ENCODE measurements at places on chromosomes 6 and 20. TPM values are rescaled to one million over a fixed set of nuclear protein-coding genes. Genes with fewer than 3 reads are reported as not detected.

The HCRTR2 gene
- total RNA-seq, result not detected

The NUP153 gene
- total RNA-seq, result 75.8 TPM

The TBXT gene
- not detected for total RNA-seq

GRCh38 chr20:57941604-57942381, 232.0 kb upstream of the PMEPA1 start:
- no peaks in the 10 kb centered on the region for H3K4me1 ChIP-seq
- DNase-seq, result no peak

DNA sequence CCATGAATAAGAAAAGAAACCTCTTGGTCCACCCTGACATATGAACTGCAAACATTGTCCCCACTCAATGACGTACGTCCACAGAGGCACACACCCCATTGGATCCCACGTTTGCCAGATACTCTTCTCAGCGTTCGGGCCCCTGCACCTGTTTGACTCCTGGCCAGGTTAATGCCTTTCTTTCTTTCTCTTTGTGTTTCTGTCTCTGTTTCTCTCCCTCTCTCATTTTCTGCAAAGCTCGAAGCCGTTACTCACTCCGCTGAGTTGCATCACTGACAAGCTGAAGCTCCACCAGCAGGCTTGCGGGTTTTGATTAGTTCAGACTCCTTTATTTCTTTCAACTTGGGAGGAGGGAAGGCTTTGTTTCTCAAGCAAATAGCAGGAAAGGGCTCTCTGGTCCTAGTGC, 135.5 kb upstream of the SUPT3H start:
- no peaks in the 10 kb centered on the region for H3K27me3 ChIP-seq
- DNase-seq, result no peak
- no peak overlapping the region for H3K4me3 ChIP-seq

DNA sequence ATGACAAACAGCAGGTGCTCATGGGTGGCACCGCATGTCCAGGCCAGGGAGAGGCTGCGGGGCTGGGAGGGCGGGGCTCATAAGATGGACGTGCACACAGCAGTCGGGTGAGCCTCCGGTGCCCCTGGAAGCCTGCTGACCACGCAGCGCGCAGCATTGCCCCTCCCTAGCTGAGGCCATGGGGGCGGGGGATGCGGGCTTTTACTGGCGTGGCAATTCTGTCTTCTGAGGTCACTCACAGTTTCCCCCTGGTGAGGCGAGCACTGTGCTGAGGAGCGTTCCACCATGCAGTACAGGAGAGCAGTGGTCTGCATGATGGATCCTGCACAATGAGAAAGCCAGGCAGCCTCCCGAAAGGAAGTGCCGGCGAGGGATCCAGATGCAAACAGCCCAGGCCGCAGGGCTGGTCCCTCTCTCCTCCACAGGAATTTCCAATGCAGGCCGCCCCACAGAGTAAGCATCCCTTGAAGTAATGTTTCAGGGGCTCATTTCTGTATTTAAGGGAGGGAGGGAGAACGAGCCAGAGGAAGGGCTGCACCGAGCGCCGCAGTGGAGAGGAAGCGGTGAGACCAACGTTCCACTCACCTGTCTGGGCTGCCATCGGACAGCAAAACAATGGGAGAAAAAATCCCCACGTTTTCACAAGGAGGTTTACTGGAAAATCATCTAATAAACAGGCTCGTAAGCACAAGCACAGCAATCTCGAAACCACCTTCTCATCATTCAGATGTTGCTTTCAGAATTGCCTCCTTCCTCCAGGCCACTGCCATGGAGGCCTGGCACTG, 56.0 kb downstream of the IRF4 start:
- H3K4me1 ChIP-seq, result peaks cover 55% of the 10 kb centered on the region
- H3K36me3 ChIP-seq, result peaks cover 6% of the 10 kb centered on the region
- H3K27me3 ChIP-seq, result peaks cover 6% of the 10 kb centered on the region
- peak overlapping the region; percentile 64 for H3K4me3 ChIP-seq
- peak overlapping the region; percentile 87 for H3K27ac ChIP-seq

DNA sequence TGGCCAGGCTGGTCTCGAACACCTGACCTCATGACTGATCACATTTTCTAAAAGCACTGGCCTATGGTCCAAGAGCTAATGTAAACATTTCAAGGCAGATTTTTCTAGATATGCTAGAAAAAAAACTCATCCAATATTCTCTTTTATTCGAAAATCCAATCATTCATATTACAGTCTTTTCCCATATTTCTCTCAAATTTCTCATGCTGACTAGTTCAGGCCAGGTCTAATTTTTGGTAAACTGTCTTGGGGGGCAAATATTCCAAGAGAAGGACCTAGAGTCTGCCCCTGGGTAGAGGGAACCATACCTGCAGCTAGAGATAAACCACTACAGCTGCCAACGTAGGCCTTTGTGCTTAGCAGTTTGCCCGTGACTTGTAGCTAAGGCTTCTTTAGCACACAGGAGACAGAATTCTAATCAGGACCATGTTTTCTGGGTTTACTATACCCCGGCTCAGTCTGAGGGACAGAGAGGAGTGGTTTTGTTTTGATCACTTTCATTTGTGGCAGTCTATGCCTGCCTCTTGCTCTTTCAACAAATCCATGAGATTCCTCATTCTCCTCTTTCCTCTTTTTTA, 71.8 kb upstream of the CITED2 start:
- H3K4me3 ChIP-seq, result no peak overlapping the region
- peaks cover 39% of the 10 kb centered on the region for H3K4me1 ChIP-seq
- H3K27me3 ChIP-seq, result no peaks in the 10 kb centered on the region
- DNase-seq, result no peak

DNA sequence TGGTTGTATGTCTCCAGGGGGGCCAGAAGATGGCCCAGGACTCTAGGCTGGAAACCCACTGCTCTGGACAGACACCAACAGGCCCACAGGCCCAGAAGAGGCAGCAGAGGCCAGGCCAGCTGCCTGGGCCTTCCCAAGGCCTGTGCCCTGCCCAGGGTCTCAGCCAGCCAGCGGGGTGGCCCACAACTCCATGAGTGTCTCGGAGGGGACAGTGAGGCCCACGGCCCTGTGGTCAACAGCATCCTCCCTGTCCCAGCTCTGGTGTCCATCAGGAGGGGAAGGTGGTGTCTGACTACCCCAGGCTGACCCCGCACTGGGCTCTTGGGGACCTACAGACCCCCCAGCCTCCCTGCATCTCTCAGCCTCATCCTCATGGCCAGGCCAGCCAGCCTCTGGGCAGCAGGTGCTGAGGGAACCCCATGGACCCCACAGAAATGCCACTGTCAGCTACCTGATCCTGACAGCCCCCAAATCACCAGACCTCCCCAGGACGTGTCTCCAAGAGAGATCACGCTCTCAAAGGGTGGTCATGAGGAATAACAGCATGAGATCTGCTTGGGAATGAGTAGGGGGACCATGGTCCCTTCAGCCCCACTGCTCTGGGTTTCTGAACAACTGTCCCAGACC, 112.4 kb downstream of the NOL4L start:
- H3K36me3 ChIP-seq, result no peaks in the 10 kb centered on the region
- no peak overlapping the region for H3K4me3 ChIP-seq
- DNase-seq, result no peak
- no peaks in the 10 kb centered on the region for H3K27me3 ChIP-seq
- peaks cover 3% of the 10 kb centered on the region for H3K4me1 ChIP-seq

DNA sequence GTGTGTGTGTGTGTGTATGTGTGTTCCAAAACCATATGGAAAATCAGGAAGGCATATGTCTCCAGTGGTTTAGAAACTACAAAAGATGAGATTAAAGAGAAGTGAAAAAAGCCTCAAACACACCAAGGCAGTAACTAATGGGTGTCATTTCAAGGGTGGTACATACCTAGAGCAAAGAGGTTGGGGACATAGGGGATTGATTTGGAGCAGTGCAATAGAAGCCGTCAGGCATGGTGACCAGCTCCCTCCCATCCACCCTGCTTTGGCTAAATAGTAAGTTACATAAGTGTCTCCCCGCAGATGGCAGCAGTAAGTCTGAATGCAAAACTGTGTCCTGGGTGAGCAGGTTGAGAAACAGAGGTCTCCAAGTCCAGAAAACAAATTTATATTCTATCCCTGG, 10.4 kb upstream of the ELMO2 start:
- H3K27me3 ChIP-seq, result peaks cover 47% of the 10 kb centered on the region
- no peaks in the 10 kb centered on the region for H3K36me3 ChIP-seq
- no peak overlapping the region for H3K27ac ChIP-seq
- H3K4me1 ChIP-seq, result no peaks in the 10 kb centered on the region
- H3K4me3 ChIP-seq, result no peak overlapping the region

- H3K36me3 ChIP-seq, result peaks cover 15% of the 10 kb centered on the region
- H3K27ac ChIP-seq, result no peak overlapping the region
- no peak for DNase-seq
- no peaks in the 10 kb centered on the region for H3K27me3 ChIP-seq
- H3K4me3 ChIP-seq, result no peak overlapping the region
Measured at GRCh38 chr6:163565140-163565539, 150.6 kb downstream of the QKI start.

DNA sequence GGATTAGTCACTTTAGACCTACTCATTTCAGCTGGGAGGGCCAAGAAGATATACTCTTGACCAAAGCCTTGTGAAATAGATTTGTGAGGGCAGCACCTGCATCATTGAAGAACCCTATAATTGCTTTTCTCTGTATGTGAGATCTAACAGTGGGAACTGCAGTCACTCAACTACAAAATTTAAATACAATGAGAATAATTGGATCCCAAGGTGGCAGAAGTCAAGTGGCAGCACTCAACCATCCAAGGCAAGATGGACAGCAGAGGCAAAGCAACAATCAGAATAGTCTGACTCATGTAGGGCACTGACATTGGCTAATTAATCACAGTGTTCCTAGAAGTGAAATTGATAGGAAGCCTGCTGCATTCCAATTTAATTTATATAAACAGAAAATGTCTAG, 8.9 kb upstream of the NKAIN2 start:
- DNase-seq, result no peak
- H3K27me3 ChIP-seq, result no peaks in the 10 kb centered on the region
- H3K4me3 ChIP-seq, result no peak overlapping the region

- peak overlapping the region; percentile 73 for H3K27ac ChIP-seq
- no peak for DNase-seq
- peak overlapping the region; percentile 34 for H3K4me3 ChIP-seq
- H3K36me3 ChIP-seq, result peaks cover 31% of the 10 kb centered on the region
- no peaks in the 10 kb centered on the region for H3K27me3 ChIP-seq
Measured at GRCh38 chr6:49454787-49455709, 8.0 kb downstream of the MMUT start.

- H3K27me3 ChIP-seq, result no peaks in the 10 kb centered on the region
- peak; percentile 55 for DNase-seq
- H3K27ac ChIP-seq, result peak overlapping the region; percentile 98
Measured at GRCh38 chr6:26536571-26537159, 1.5 kb upstream of the HMGN4 start.

DNA sequence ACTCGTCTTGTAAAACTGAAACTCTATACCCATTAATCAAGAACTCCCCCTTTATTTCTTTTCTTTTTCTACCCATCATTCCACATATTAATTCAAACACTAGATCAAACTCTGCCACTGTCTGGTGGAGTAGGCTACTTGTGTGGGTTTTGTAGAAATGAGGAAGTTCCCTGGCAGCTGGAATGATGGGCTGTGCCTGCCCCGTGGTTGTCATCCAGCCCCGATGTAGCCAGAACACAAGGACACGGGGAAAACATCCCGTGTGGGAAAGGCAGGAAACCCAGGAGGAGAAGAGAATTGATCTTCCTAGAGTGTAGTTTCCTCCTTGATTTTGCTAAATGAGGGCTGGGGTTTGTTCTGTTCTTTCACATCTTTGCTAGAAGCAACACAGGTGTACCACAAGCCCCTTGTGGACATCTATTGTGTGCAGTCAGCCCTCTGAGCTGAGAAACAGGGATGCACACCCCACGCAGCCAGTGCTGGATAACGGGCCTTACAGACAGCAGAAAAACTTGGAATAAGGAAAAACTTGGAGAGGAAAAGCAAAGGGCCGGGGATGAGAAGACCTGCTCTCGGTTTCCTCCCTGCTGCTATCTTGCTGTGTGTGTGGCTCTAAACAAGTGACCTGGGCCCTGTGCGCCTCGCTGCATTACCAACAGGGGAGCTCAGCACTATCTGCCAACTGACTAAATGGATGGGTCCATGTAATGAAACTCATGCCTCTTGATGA, 88.0 kb downstream of the SCML4 start:
- H3K27ac ChIP-seq, result peak overlapping the region; percentile 76
- H3K36me3 ChIP-seq, result peaks cover 26% of the 10 kb centered on the region
- peaks cover 15% of the 10 kb centered on the region for H3K27me3 ChIP-seq
- no peak overlapping the region for H3K4me3 ChIP-seq
- DNase-seq, result no peak

DNA sequence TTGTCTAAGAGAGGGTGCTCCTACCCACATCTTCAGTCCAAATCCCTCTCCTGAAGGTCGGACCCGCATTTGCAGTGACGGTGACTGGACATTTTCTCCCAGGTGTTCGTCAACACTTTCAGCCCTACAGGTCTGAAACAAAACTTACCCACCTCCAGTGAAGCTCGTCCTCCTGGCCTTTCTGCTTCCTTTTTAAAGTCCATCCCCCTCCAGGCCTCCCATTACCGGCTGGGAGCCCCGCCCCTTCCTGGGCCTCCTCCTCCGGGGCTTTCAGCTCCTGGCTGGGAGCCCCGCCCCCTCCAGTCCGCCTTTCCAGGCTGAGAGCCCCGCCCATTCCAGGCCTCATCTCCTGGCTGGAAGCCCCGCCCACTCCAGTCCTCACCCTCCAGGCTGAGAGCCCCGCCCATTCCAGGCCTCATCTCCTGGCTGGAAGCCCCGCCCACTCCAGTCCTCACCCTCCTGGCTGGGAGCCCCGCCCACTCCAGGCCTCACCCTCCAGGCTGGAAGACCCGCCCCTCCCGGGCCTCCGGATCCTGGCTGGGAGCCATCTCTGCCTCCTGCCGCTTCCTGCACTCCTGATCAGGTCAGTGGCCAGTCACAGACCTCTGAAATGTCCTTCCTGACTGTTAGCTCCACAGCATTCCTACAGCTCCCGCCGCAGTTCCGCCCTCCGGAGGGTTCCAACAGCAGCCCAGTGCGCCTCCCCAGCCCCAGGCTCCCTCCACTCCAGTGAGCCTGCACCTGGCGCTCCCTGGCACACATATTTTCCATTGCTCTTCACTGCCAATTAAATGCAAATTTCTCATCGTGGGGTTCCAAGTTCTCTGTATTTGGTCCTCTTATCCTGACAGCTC, 98.5 kb downstream of the LY86 start:
- H3K4me1 ChIP-seq, result peaks cover 58% of the 10 kb centered on the region
- DNase-seq, result no peak
- H3K4me3 ChIP-seq, result no peak overlapping the region
- peaks cover 29% of the 10 kb centered on the region for H3K27me3 ChIP-seq
- no peaks in the 10 kb centered on the region for H3K36me3 ChIP-seq
- no peak overlapping the region for H3K27ac ChIP-seq

DNA sequence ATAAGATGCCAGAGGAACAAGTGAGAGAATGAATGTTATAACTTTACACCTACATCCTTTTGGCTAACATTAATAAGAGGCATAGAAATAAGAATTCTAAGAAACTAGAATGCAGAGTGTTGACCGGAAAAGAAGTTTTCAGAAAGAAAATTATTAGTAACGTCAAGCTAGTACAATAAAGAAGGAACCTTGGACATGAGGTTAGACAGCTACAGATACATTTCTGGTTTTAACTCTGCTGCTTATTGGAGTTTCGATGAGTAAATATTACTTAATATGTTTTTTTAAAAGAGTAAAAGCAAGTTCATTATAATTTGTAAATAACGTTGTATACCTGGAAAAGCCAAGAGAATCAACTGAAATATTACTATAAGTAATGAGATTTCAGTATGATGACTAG, 22.7 kb downstream of the TAB2 start:
- no peaks in the 10 kb centered on the region for H3K27me3 ChIP-seq
- DNase-seq, result no peak
- H3K4me1 ChIP-seq, result peaks cover 86% of the 10 kb centered on the region
- no peak overlapping the region for H3K4me3 ChIP-seq

GRCh38 chr20:57008217-57008616, 258.2 kb downstream of the BMP7 start:
- no peak for DNase-seq
- H3K27ac ChIP-seq, result no peak overlapping the region
- no peaks in the 10 kb centered on the region for H3K4me1 ChIP-seq
- H3K27me3 ChIP-seq, result peaks cover 16% of the 10 kb centered on the region
- no peak overlapping the region for H3K4me3 ChIP-seq
